ENCODE measurements at places on chromosomes 11 and 22.
A peak's percentile ranks its signal among the peaks of the same experiment; 100 is the strongest.

GRCh38 chr11:18802381-18803257 is 11.0 kb upstream of the PTPN5 start:
- peak; percentile 6 for DNase-seq

DNA sequence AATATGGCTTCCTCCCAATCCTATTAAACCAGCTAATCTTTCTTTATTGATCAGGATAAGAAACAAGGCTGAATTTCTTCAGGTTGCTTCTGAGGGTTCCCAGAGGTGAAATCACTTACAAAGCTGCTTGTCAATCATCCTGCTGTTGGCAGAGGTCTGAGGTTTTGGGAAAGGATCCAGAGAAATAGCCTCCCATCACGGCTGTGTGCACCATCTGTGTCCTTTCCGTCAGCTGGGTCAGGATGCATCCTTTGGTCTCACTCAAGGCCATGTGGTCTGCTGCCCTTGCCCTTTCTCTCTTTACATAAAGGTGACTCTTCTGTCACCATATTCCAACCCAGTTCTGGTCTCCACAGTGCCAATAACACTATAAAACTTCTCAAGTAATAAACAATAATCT is 113.4 kb upstream of the TEAD1 start:
- no peak for DNase-seq

GRCh38 chr11:22337596-22338485 is at the start of gene SLC17A6:
TSS of gene SLC17A6 (plus strand) at chr11:22338381. CDS start at chr11:22338534, 153 bp downstream.
- DNase-seq: peak; percentile 74

GRCh38 chr22:46373921-46374662 is 38.6 kb downstream of the TRMU start:
- DNase-seq: no peak

- DNase-seq: no peak
Measured at GRCh38 chr11:47376525-47377371, 1.6 kb downstream of the SPI1 start.

DNA sequence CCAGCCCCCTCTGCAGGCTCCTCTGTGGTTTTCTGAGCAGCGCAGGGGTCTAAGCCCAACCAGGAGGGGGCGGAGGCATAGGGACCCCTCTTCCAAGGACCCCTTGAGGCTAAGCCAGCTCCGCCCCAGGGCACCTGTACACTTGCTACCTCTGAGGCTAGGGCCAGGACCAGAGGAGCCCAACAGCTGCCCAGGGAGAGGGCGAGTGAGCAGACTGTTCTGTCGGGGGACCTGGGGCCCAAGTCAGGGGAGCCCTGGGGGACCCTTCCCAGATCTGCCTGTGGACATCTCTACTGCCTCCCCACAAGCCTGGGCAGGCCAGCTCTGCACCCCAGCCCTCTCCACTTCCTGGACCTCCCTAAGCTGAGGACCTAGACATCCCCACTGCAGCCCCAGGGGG is 1.8 kb downstream of the B4GALNT4 start:
- DNase-seq: no peak

- peak; percentile 13 for DNase-seq
Measured at GRCh38 chr11:113796663-113797259, 17.2 kb downstream of the CLDN25 start.

- peak; percentile 35 for DNase-seq
Measured at GRCh38 chr22:45077286-45077685, 67.5 kb upstream of the PHF21B start.

- DNase-seq: no peak
Measured at GRCh38 chr22:47328550-47329243, 566.2 kb downstream of the TBC1D22A start.

Data from NCI-H1694 treated with DMSO at 0.1 percent for 48 hours (cell line).